ENCODE measurements at places on chromosomes 5 and 9.
A peak's percentile ranks its signal among the peaks of the same experiment; 100 is the strongest.

- no peak for DNase-seq
Observed at GRCh38 chr9:1743121-1743960, 271.8 kb upstream of the SMARCA2 start.

- DNase-seq, result no peak
Observed at GRCh38 chr5:150295172-150295634, 5.6 kb upstream of the CAMK2A start.

GRCh38 chr9:92607088-92607487, 62.8 kb downstream of the IPPK start:
- DNase-seq, result peak; percentile 52

DNA sequence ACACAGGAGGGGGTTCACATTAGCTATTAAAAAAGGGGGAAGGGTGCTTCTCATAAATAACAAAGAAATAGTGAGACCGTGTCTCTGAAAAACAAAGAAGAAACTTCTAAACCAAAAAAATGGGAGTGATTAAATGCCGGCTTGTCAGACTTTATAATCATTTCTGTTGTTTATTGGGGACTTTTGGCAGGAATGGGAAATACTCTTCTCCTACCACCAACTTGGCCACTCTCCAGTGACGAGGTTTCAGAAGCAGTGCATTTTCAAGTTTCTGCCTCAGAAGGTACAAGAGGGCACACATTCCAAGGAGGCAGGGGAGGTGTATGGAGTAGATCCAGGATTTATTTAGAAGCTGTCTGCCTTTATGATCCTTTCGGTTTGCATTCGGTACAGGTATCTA, 46.2 kb downstream of the LIX1 start:
- no peak for DNase-seq

Data from NCI-H2029 treated with DMSO at 0.1 percent for 48 hours (cell line).